ENCODE measurements at places on chromosomes 3 and 15. TPM values are rescaled to one million over a fixed set of nuclear protein-coding genes. Genes with fewer than 3 reads are reported as not detected.

DNAH1 gene
- total RNA-seq, result 3.4 TPM

LINGO1 gene
- total RNA-seq, result not detected

LRRC58 gene
- 39.5 TPM for total RNA-seq

RETNLB gene
- not detected for total RNA-seq

ZBTB20 gene
- total RNA-seq, result 35.7 TPM

NANOGP8 gene
- total RNA-seq, result not detected

SPINK8 gene
- total RNA-seq, result not detected

EFHB gene
- total RNA-seq, result 1.1 TPM

DNA sequence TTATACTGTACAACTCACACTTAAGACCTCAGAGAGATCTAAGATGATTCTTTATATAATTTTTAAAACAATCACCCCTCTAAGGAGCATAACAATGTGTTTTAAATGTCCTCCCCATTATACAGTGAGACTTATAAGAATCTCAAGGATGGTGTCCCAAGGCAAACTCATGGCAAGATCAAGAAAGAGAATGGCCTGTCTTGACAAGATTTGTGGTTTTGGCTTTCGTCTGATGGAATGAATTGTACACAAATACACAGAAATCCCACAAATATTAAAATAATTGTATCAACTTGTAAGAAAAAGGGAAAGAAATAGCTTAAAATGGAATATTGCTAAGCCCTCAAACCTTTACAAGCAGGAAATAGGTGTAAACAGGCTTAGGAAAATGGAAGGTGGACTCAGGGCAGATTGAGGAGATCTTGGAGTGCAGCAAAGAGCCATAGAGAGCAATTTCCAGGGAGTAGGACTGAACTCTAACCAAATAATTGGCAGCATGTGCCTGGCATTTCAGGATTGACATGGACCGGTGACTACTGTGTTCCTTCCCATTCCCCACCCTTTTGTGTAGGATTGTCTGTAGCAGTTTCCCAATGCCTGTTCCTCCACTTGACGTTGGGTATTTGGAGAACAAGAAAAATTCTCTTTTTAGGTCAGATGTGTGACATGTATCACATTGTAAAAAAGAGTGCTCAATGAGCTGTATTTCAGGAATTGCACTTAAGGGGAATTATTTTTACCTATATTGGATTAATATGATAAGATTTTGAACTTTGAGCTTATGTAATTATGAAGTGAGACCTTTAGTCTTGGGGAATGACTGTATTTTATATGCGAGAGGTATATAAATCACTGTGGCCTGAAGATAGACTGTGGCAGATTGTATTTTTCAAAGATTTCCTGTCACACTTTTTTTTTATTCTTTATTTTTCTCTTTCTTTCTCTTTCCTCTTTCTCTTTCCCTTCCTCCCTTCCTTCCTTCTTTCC lies 317.8 kb upstream of the SLITRK3 start:
- no peak for DNase-seq

DNA sequence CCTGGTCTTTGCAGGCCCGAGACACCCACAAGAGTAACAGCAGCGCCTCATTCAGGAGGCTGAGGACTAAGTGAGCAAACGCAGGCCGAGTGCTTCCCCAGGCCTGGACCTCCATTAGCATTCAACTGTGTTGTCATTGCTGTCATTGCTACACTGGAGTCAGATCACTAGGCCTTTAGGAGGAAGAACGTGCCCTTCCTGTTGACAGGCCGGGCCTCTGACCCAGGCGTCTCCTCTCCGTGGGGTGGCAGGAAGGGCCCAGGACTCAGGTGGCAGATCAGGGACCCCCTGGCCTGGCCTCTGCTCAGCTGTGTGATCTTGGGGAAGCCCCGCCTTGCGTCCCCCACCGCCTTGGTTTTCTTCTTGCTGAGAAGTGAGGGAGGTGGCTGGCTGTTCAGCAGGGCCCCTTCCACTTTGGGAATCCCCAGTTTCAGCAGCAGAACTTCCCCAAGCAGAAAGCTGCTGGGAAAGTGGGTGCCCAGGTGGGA lies 19.1 kb downstream of the ZDHHC19 start:
- no peak for DNase-seq

DNA sequence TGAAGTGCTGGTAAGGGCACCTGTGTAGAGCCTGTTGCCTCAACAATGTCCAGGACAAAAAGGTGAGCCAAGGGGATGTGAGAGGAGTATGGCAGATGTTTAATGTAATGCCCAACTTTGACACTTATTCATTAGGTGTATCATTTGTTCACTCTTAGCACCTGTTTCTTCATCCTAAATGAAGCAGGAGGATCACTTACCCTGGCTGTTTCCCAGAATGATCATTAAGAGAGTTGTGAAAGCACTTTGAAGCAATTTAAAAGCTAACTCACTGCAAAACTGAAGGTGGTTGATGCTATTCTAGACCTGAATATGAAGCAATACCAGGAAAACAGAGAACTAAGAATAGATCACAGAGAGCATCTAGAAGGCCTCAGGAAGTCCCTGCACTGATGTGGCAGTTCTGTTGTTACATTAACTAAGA lies 3.4 kb upstream of the HHLA2 start:
- no peak for DNase-seq

DNA sequence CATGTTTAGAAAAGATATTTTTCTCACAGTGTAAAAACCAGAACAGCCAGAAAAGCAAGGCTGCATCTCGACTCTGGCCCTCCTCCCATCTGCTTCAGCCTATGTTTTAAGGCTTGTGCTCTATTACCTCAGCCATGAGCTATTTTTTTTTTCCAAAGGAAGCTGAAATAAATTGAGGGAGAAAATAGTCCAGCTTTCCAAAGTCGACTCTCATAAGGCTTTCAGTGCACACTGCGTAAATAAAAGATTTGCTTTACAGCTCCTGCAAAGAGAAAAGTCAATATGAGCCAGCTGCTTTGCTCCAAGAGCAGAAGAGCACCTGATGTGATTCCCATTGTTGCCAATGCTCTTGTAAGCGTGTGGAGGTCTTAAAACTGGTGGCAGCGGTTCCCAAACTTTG lies 26.7 kb downstream of the SCG3 start:
- DNase-seq, result peak; percentile 10

- peak; percentile 23 for DNase-seq
These were observed 97.8 kb upstream of the MEF2A start for GRCh38 chr15:99467853-99468464.

DNA sequence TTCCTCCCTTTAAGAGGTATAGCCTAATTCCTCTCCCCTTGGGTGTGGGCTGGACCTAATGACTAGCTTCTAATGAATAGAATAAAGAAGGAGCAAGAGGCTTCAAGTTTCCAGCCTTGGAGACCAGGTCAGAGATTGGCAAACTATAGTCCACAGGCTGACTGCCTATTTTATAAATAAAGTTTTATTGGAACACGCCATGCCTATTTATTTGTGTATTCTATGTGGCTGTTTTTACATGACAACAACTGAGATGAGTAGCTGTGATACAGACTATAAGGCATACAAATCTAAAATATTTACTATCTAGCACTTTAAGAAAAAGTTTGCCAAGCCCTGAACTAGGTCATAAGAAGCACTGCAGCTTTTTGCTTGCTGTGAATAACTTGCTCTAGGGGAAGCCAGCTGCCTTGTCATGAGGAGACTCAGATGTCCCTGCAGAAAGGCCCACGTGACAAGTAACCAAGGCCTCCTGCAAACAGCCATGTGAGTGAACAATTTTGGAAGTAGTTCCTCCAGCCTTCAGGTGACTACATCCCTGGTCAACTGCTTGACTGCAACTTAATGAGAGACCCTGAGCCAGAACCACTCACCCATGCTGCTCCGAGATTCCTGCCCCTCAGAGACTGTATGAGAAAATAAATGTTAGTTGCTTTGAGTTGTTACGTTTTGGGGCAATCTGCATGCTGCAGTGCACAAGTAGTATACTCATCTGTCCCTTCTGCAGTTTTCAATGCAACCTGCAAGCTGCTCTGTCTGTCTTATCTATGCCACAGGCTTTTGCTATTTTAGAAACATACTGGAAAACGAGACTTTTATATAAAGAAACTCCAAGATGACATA lies 21.1 kb upstream of the MAP3K13 start:
- no peak for DNase-seq

DNA sequence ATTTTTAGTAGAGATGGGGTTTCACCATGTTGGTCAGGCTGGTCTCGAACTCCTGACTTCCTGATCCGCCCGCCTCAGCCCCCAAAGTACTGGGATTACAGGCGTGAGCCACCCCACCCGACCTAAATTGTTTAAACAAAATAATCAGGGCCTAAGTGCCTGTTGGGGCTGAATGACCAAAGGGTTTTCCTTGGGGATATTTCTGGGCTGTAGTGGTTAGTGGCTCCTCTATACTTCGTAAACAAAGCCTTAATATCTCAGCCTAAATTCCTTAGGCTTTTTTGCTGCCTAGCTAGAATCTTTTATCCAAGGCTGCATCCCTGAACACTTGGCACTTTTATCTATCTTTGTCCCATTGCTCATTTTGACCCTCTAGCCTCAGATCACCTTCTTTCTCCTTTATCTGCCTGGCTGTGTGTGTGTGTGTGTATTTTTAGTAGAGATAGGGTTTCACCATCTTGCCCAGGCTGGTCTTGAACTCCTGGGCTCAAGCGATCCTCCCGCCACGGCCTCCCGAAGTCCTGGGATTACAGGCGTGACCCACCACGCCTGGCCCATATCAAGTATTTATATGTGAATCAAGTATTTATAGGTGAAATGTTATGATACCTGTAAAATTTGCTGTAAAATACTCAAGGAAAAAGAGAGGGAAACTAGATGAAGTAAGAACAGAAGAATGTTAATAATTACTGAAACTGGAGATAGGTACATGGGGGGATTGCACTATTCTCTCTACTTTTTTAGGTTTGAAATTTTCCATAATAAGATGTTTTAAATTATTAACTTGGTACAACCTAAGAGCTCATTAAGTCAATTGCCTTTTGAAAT lies 1.8 kb downstream of the NUSAP1 start:
- no peak for DNase-seq

GRCh38 chr3:117856354-117856753 lies 1146.8 kb downstream of the TUSC7 start:
- peak; percentile 47 for DNase-seq

GRCh38 chr3:189953551-189953950 lies 167.1 kb downstream of the P3H2 start:
- peak; percentile 59 for DNase-seq

DNA sequence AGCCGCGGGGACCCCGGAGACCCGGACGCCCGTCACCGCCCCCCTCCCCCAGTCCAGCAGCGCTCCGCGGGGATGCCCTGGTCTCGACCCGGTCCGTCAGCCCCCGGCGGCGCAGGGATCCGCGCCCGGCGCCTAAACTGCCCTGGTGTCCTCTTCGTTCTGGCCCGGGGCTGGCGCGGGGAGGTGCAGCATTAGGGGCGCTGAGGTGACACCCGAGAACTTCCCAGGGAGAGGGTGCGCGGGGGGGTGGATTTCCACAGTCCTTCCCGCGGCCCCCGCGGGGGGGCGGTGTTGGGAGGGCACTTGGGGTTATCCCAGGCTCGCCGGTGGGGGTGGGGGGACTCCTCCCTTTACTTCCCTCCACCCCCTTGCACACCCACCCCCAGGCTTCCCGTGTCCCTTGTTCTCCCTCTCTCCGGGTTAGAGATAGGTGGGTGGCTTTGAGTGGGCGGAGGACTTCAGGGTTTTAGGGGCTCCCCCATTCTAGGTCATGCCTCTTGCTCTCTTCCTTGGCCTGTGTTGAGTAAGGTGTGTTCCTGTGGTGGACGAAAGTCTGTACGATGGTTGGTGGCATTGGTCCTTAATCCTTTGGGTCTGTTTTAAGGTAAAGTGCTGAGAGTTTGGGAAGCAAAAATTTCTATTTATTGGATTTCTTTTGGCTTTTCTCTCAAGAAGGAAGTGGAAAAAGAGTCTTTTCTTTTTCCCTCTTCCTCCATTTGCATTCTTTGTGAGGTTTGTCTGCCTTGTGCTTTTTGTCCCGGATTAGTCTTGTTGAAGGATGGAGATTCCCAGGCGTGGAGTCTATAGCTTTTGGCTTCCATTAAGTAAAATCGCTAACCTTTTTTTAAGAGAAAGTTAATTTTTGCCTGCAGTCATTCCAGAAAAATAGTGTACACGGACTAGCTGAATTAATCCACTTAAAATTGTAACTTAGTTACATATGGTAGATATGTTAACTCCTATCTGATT lies 811 bp downstream of the SKIL start:
- DNase-seq, result peak; percentile 64

DNA sequence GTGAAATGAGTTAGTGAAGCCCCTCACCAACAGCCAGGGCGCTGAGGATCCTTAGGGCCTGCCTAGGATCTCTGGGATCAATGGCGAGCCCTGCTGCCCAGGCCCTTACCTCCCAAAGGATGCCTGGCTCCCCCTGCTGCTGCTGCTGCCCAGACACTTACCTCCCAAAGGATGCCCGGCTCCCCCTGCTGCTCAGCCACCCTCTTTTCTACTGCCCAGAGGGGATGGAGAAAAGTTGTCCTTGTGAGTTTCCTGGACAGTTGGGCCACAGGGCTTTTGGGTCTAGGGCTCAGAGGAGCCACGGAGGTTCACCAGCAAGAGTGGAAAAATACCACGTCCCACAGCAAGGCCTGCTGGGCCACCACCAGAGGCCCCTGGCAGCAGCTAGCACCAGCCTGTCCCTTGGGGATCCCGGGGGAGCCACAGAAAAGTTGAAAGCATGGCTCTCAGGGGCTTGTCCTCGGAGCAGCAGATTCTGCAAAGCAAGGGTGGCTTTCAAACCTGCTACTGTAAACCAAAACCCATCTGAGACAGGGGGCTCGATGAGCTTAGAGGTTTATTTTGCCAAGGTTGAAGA lies 59.4 kb downstream of the SLC6A6 start:
- peak; percentile 77 for DNase-seq

Data from fibroblast of the aortic adventitia (primary cell).